Muscle of arm (tissue), 14 donors: ENCODE measurements at places on chromosomes 5 and 9. TPM values are rescaled to one million over a fixed set of nuclear protein-coding genes. Genes with fewer than 3 reads are reported as not detected.

Gene FBLL1
- polyA plus RNA-seq: 2.2 TPM

Gene ZDHHC11B
- polyA plus RNA-seq: 9.0 TPM

Gene FAM78A
- 36.0 TPM for polyA plus RNA-seq

- no peak for DNase-seq
These were observed 11.6 kb upstream of the STX17 start for GRCh38 chr9:99894826-99895225.

DNA sequence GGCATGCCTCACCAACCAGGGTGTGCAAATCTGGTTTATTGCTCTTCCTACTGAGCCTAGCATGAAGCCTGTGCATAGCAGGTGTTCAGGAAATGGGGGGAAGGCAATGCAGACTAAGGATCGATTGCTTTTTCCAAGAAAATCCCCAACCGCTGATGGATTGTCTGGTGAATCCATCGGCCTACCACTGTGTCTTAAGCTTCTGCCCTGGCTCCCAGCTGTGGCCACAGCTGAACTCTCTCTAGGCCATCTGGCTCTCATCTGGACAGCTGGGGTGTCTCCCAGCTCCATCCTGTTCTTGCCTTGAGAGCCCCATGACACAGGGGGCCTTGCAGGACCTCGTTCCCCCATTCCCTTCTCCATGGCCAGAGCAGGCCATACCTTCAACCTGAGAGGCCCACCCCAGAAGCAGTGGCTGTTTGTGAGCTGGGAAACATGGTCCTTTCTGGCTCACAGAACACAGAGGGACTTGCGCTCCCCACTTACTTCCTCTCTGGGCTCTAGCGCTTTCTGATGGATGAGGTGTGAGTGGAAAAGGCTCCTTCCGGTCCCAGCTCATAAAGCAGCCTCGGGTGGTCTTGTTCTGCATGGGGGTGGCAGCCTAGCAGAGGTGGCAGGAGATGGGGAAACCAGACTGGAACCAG is 41.8 kb downstream of the COL27A1 start:
- DNase-seq: no peak
